ENCODE measurements at places on chromosomes 3 and 15. TPM values are rescaled to one million over a fixed set of nuclear protein-coding genes. Genes with fewer than 3 reads are reported as not detected.

The ZMYND10 gene
- 0.31 TPM for total RNA-seq

The GOLGA8T gene
- total RNA-seq: 0.13 TPM

The SLC12A6 gene
- total RNA-seq: 15.2 TPM

The MCF2L2 gene
- total RNA-seq: 1.8 TPM

The RAP2B gene
- 22.7 TPM for total RNA-seq

The MYRIP gene
- total RNA-seq: 11.6 TPM

The GPR156 gene
- total RNA-seq: 0.06 TPM

The NR1I2 gene
- total RNA-seq: under 0.01 TPM

The STXBP5L gene
- total RNA-seq: not detected

The MOBP gene
- total RNA-seq: under 0.01 TPM

The GPR27 gene
- not detected for total RNA-seq

The HTR3E gene
- not detected for total RNA-seq

The OR5K2 gene
- total RNA-seq: not detected

The NANOGP8 gene
- not detected for total RNA-seq

The JMJD7 gene
- total RNA-seq: 3.1 TPM

The CCDC39 gene
- total RNA-seq: 0.06 TPM
